ENCODE measurements at places on chromosomes 13 and 19.

GRCh38 chr19:29704562-29705558 lies 10.2 kb downstream of the C19orf12 start:
- no peak for DNase-seq

GRCh38 chr19:33270769-33271168 lies 31.6 kb downstream of the CEBPA start:
- no peak for DNase-seq

GRCh38 chr19:7460562-7460966 lies 28.3 kb downstream of the PEX11G start:
- no peak for DNase-seq

DNA sequence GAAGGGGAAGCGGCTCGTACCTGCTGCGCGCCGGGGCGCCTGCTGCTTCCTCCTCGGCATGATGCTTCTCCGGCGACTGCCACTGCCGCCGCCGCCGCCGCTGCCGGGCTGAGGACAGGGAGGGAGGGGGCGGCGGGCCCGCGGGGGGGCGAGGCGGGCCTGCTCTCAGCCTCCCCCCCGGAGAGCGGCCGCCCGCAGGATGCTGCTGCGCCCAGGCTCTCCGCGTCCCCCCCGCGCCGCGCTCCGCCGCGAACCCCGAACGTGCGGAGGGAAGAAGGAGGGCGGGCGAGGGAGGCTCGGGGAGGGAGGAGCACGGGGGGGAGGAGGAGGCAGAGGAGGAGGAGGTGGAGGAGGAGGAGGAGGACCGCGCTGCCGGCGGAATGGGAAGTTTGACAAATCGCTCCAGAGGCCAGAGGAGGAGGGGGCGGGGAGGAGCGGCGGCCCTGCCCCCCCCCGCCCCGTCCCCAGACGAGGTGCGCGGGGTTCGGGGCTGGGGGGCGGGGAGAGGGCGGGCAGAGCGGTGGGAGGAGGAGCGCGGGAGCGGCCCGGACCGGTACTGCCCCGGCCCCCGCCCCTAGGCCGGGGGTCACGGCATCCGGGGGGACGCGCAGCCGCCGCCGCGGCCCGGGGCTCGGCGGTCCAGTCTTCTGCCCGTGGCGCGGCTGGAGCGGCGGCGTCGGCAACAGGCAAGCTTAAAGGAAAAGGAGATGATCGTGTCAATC lies at the start of gene TSHZ3:
Gene TSHZ3 (minus strand): TSS at position 277 of the 722 bp plus-strand sequence. CDS start 217 bp downstream, at position 60.
- peak; percentile 41 for DNase-seq

DNA sequence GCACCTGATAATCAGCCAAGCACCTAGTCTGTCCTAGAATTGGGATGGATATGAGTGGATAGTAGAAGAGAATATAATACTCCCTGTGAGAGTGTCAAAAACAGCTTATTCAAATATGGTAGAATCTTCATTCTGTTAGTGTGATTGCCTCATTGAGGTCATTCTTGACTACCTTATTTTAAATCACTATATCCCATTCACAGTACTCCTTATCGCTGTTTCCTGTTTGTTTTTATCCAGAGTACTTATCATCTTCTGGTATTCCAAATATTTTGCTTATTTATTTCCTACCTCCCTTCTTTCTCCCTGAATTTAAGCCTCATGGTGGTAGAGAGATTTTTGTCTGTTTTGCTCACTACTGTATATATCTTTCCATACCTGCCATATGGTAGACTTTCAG lies 9.9 kb downstream of the NDFIP2 start:
- DNase-seq: no peak

GRCh38 chr13:95098916-95099315 lies 202.3 kb downstream of the ABCC4 start:
- no peak for DNase-seq

- DNase-seq: no peak
These were observed 6.2 kb upstream of the ZNF529 start for GRCh38 chr19:36579255-36579654.

DNA sequence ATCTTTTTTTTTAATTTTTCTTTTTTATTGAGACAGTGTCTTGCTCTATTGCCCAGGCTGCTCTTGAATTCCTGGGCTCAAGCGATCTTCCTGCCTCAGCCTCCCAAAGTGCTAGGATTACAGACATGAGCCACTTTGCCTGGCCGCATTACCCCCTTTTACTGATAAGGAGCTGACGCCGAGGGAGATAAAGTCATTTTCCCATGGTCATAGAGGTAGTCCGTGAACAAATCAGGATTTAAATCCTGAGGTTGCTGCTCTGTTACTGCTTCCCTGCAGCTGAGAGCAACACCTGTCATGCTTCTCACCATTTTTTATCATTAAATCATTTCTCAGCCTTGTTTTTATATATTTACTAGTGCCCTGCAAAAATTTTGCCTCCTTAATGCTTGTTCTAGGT lies 7.4 kb downstream of the CYSLTR2 start:
- no peak for DNase-seq

DNA sequence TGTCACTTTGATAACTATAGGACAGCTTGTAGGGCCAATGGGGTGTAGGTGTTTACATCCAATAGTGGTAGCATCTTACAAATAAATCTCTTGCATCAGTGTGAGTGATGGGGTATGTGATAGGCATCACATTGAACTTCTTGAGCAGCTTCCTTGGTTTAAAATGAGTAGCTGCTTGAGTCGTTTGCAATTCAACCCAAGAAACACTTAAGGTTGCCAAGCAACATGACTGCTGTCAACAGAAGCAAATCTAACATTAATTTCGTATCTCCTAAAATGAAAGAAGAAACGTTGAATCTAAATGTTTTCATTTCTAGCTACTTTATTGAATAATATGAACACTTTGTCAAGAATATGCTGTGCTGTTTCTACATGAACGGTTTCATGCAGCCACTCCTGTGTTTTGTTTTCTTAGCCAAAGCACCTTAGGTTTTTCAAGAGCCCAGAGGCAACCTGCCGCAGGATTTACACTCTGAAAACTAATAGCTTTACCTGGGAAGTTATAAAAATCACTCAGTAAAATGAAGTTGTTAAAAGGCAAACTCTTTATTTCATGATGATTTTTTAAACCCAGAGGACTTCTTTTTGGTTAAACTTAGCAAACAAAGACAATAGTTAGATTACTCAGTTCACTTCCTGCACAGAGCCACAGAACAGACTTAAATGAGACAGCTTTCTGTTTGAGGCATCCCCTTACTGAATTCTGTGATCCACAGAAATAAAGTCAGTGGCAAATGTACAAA lies 305.2 kb downstream of the MTUS2 start:
- no peak for DNase-seq

GRCh38 chr13:83796364-83796763 lies 85.9 kb downstream of the SLITRK1 start:
- no peak for DNase-seq

DNA sequence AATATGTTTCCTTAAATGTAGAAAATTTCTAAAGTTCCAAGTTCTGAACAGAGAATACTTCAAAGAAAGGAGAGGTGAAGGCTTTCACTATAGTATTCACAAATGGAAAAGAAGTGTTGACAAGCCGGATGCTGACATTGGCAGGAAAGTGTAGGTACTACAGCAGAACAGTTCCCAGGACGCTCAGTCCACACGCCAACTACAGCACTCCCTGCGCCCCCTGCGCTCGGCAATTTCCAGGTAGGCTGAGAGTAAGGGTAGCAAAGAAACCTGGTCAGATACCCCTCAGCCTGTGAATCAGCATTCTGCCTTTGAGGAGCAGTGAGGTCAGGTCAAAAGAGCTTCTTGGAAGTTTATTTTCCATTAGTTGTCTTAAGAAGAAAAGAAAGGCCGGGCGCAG lies 115.3 kb downstream of the NALCN start:
- no peak for DNase-seq

DNA sequence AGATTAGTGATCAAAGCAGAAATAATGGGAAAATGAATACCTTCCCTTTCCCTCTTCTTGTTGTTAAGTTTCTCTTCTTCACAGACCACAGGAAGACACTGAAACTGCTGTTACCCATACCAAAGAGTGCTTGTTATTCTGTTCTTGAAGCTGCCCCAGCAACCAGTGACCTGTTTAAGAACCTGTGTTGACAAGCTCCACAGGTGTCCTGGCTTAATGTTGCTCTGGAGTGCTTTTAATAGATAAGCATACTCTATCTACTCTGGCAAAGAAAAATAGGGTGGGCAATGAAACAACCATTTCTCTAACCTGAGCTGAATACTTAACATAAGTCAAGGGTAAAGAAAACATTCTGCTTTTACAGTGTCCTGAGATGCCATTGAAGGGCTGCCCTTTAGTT lies 506.7 kb upstream of the GPC6 start:
- no peak for DNase-seq

- no peak for DNase-seq
These were observed 4.5 kb upstream of the ADGRE2 start for GRCh38 chr19:14782626-14783409.

DNA sequence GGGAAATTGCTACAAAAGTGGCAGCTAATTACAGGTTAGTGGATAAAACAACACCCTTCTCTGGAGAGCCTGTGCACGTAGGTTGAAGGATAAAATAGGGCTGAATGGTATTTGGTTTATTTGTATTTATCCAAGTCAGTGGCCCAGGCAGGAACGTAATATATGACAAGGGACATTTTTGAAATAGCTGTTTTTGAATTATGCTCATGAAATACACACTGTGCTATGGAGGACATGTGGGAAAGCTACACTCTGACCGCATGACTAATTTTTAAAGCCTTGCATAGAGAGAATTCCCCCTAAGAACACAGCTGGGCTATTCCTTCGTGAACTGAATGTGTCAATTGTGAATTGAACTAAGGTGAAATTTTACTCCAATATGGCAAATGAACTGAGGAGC lies 292.1 kb upstream of the MAB21L1 start:
- DNase-seq: no peak

- no peak for DNase-seq
These were observed 20.4 kb downstream of the ZNF708 start for GRCh38 chr19:21308773-21309172.

GRCh38 chr19:38209671-38210457 lies 14.2 kb downstream of the DPF1 start:
- DNase-seq: peak; percentile 74

DNA sequence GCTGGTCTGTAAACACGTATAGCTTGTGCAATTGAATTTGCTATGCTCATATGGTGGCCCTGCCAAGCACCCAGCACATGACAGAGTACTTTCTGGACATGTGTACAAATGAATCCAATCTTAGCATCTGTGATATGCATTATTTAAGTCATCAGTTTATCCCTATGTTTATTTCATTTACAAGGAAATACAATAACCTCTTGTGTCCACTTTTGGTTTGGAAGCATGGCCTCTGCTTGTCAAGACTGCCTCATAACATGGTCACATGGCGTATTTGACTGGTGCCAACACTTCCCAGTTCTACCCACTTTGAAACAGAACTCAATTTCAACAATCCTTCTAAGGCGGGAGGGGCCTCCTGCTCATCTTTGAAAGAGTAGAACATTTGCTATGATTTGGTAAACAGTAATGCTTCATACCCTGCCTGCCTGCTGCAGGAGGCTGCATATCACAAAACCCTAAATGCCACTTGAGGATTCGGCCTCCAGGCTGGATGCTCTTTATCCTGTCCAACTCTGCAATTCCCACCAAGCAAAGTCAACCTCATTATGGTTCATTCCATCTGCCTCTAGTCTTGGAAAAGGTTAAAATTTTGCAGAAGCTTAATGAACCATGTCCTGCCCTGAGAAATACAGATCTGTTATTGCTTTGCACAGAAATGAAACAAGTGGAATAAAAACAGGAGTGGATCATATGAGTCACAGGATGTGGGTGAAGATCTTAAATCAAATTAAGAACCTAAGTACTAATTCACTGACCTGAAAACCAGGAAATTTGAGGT lies 151.3 kb downstream of the CYSLTR2 start:
- no peak for DNase-seq

- no peak for DNase-seq
These were observed 1.4 kb downstream of the NOVA2 start for GRCh38 chr19:45972081-45972946.

GRCh38 chr19:810883-811489 lies 10.8 kb downstream of the PLPPR3 start:
- DNase-seq: no peak

DNA sequence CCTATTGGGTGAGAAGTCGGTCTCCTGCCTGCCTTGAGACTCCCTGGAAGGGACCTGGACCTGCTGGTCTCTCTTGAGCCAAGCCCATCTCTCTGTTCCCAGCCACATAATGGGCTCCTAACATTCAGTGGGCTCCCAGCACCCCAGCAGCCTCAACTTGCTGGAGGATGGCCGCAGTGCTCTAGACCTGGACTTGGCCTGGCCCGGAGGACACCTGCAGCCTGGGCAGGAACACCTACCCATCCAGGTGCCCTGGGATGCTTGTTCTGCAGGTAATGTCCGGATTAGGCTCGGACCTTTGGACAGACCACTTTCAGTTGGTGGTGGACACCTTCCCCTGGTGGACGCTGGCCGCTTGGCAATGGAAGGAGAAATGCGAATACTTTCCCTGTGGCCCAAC lies 214.6 kb downstream of the URI1 start:
- no peak for DNase-seq

GRCh38 chr13:94525781-94526180 lies 46.3 kb upstream of the DCT start:
- no peak for DNase-seq

DNA sequence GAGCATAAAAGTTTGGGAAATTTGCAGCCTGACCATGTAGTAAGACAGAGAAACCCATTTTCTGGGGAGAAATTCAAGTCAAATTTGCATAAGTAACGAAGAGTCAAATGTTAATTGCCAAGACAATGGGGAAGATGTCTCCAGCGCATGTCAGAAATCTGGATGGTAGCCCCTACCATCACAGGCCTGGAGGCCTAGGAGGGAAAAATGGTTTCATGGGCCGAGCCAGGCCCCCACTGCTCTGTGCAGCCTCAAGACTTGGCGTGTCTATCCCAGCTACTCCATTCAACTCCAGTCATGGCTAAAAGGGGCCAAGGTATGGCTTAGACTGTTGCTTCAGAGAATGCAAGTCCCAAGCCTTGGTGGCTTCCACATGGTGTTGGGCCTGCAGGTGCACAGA lies 269.8 kb downstream of the RFC3 start:
- no peak for DNase-seq

GRCh38 chr13:102999499-102999898 lies 66.7 kb downstream of the SLC10A2 start:
- no peak for DNase-seq

DNA sequence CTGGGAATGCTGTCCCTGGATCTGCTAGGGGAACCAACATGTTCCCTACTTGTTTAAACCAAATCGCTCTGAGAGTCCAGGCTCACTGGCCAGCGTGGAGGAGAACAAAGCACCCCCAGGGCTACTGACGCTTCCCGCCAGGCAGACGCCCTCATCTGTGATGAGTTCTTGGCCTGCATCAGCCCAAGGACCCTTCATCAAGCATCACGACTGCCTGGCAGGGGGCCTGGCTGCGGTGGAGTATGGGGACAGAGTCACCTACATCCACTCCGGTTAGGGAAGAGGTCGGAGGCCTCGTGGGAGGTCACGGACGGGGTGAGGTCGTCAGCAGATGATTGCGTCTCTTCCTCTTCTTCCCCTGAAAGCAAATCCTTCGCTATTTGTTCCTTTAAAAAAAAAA lies 17.7 kb downstream of the MIER2 start:
- no peak for DNase-seq
